ENCODE measurements at places on chromosomes 4 and X.

DNA sequence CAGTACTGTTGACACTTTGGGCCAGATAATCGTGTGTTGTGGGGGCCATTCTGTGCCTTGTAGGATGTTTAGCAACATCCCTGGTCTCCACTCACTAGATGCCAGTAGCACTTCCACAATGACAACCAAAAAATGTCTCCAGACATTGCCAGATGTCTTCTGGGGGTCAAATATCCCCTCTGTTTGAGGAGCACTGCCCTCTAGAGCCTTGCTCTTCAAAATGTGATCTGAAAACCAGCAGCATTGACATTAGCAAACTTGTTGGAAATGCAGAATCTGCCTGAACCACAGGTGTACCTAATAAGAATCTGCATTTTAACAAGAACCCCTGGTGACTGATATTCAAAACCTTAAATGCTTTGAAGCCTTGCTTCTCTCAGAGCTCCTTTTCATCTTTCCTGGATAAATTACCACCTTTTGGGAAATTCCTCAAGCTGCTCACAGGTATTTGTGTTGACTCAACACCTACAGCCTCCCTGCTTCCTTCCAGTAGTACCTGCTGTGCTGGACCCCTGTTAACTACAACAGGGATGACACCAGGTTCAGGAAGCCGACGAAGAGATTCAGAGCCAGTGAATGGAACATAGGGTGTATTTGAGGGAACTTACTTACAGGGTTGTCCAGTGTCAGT is 459.0 kb upstream of the NR3C2 start:
- no peak for DNase-seq

DNA sequence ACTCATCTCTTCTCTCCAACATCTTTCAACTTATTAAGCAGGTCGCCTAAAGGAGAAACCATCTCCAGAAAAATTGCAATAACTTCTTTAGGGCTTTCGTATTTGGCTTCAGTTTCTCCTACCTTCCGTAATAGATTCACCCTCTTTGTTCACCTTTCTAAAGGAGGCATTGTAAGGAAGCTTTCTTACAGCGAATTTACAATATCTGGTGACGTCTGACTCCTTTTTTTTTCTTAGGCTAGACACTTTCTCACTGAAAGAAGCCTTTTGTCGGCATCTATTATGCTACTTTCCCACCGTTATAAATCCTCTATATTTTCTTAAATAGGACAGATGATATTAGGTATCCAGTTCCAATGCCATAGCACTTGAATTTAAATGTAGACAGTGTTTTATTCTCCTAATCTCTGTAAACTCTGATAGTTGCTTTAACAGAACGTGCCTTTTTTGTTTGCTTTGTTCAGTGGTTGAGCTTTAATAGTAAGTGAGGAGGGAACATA is 302.4 kb downstream of the IL1RAPL1 start:
- DNase-seq: no peak

DNA sequence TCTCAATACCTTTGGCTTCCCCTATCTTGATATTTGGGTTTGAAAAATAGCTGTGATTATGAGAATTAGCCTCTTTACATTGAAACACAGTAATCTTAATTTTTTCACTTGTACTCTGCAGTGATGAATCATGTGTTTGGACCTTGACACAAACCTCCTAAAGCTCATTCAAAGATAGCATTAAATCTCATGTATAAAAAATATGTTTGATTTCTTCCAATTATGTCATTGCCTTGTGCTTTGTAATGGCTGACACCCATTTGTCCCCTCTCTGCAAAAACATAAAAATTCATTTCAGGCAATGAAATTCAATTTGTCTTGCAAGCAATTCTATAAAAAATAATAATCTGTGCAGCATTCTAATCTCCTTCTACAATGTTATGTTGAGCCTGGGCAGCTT is 422.4 kb upstream of the BOD1L1 start:
- no peak for DNase-seq

DNA sequence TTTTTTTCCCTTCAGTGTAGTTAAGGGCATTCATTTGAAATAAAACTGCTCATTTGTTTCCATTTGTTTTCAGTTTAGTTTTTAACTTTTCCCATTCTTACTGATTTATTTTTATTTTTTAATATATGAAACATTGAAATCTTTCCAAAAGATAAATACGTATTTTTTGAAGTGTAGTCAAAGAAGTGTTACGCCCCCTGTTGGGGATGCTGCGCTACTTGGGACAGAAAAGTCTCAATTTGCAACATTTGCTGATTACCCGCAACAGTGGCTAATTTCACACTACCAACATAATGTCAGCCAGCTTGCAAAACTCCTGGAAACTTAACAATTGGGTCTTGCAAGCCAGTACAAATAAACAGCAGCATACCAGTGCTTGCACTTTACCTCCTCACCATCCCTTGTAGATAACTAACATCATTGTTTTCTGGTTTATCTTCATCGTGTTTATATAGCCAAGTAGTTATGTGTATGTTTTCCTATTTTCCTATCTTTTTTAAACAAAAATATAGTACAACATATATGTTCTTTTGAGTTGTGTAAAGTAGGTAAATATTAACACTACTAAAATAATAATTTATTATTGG is 158.6 kb downstream of the STPG2 start:
- no peak for DNase-seq

GRCh38 chr4:25223802-25224375 is 9.9 kb upstream of the PI4K2B start:
- no peak for DNase-seq

DNA sequence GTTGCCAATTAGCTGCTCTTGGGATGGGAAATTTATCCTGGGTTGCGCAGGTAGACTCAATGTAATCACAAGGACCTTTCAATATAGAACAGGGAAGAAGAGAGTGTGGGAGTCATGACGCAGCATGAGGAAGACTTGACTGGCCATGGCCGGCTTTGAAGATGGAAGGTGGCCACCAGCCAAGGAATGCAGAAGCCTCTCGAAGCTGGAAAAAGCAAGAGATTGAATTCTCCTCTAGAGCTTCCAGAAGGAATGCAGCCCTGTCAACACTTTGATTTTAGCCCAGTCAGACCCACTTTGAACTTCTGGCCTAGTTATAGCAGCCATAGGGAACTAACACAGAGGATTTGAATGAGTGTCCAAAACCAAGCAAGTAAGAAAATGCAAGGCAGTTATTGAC is 14.7 kb upstream of the SH3KBP1 start:
- no peak for DNase-seq

DNA sequence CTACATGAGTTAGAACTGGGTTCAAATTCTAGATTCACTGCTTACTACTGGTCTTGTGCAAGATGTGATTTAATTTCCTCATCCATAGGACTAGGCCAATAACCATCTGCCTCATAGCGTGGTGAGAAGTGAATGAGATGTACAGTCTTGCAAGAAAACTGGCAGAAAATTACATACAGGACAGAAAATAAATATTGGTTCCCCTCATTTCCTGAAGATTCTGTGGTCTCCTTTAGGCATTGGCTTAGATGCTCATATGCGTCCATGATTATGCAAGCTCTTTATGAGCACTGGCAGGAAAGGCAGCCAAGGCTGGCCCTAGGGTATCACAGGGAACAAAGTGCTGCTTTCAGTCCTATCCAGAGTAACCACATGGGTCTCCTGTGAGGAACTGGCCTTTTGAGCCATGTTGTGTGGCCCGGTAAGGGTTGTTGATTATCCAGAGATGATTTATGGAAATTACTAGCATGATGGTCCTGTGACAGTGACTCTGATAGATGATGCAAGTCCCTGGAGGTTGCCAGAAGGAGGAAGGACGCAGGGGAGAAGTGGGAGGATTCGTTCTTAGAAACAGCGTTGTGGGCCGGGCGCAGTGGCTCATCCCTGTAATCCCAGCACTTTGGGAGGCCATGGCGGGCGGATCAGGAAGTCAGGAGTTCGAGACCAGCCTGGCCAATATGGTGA is 9.9 kb upstream of the MOB1B start:
- no peak for DNase-seq

- no peak for DNase-seq
These were observed 282.4 kb downstream of the ANK2 start for GRCh38 chr4:113331811-113332210.

- DNase-seq: no peak
These were observed 314.1 kb downstream of the STK32B start for GRCh38 chr4:5365071-5366008.

DNA sequence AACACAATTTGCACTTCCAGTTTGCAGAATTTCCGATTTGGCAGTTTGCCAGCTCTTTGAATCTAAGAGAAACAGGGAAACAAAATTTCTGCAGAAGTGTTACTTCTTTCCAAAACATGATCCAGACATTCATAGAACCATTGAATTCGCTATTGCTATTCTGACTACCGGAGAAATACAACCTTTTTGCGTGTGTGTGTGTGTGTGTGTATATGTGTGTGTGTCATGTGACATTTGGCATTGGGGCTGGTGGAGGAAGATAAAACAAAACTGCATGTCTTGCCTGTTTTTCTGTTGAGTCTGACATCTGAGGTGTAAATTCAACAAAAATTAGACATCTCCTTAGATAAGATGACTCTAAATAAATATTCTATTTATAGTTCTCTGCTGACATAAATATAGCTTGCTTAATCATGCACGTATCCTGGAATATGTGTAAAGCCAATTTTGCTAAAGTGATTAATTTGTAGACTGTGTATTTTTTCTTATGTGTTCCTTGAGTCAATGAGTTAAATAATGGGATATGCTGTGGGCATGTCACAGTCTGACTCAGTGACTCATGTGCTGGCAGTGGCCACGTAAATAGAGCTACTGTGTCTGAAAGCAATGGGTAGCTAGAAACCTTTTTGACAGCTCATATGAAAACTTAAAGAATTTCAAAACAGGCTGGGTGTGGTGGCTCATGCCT is 98.9 kb downstream of the HPGD start:
- DNase-seq: no peak

GRCh38 chr4:1523907-1524636 is 117.8 kb upstream of the NKX1-1 start:
- DNase-seq: no peak

- DNase-seq: no peak
These were observed 136.9 kb upstream of the VCX start for GRCh38 chrX:7706032-7706431.

DNA sequence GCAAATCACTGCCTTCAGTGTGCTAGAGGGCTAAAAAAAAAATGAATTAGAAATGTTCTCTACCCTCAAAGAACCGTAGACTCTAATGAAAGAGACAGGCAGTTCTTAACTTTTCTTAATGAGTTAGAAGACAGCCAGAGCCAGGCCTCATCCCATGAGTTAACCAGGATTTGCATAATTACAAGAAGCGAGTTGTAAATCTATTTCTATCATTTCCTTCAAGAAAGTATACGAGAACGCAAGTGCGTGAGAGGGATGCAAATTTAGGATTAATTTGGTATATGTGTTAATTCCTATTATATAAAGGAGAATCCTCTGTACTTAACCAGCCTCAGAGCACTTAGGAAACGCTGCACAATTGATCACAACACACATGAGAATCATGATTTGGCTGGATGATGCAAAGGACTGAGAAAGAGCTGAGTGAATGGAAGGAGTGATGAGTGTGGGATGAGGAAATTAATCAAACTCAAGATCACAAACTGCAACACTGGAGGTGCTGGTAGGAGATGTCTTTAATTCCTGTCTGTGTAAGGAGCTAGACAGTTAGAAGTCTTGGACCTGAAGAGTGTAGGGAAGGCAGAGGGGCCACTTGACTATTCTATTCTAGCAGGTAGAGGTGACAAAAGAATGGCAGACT is 157.2 kb downstream of the ATP10D start:
- DNase-seq: no peak

GRCh38 chrX:100648458-100649417 is 4.7 kb downstream of the SRPX2 start:
- no peak for DNase-seq

GRCh38 chr4:184472614-184473498 is 1.5 kb downstream of the IRF2 start:
- DNase-seq: peak; percentile 43

GRCh38 chr4:138540056-138540800 is 298.1 kb upstream of the SLC7A11 start:
- DNase-seq: no peak

DNA sequence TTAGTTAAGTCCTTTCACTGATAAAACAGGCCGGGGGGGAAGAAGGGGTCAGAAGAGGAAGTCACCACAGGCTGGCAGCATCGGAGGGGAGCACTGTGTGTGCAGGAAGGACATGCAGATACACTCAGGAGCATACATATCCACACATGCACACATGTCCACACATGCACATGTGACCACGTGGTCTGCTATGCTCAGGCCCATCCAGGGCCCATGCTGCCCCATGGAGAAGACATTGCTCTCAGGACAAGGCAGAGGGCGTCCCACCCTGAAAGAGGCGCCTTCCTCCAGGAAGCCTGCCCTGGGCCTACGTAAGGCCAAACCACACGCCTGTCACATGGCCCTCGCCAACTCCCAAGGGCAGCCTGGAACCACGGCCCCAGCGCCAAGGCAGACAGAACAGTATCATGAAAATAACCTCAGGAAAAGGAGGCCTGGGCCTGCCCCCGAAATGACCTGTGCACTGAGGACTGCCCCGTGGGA is 15.8 kb downstream of the WDR1 start:
- no peak for DNase-seq

GRCh38 chrX:115332832-115333231 is 43.3 kb downstream of the LUZP4 start:
- no peak for DNase-seq

GRCh38 chr4:2650276-2650675 is 105.9 kb downstream of the TNIP2 start:
- no peak for DNase-seq

- DNase-seq: no peak
These were observed 6.2 kb upstream of the TMEM128 start for GRCh38 chr4:4254199-4254598.

DNA sequence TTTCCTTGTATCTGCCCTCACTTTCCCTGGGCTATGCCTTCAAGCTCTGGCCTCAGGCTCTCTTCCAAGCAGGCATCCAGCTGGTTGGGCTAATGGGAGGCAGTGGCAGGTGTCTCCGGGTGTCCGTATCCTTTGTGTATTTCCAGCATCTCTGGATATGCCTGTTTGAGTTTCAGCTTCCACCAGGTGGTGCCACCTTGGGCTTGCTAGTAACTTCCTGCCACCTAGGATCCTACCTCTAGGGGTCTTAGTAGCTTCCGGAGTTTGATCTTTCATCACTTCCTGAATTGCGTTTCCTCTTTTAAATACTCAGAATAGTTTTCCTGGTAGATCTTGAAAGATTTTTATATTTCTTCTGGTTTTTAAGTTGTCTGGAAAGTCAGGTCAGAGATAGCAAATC is 23.2 kb upstream of the ANOS1 start:
- no peak for DNase-seq

Data from stimulated activated CD4-positive, alpha-beta T cell treated with anti-CD3 and anti-CD28 coated beads, Interleukin-4, amount 100 ng/mL, for 1 hour (primary cell).